Cerebellar nuclear complex (tissue), 1 donor: ENCODE measurements at places on chromosomes 2 and 18.

GRCh38 chr2:188610827-188611226 lies 319.2 kb downstream of the GULP1 start:
- DNase-seq = no peak

- no peak for DNase-seq
Measured at GRCh38 chr18:50582500-50582899, 22.6 kb downstream of the MAPK4 start.

DNA sequence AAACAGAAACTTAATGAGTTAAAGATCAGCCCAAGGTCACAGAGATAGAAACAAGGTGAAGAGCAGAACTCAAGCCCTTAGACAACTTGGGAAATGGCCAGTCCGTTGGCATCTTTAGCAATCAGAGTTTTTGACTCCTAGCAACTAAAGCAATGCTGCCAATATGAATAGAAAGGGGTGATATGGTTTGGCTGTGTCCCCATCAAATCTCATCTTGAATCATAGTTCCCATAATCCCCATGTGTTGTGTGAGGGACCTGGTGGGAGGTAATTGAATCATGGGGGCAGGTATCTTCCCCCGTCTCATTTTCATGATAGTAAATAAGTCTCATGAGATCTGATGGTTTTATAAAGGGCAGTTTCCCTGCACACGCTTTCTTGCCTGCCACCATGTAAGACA lies 170.2 kb downstream of the DDX1 start:
- no peak for DNase-seq

GRCh38 chr2:42755191-42755880 lies 8.6 kb downstream of the OXER1 start:
- no peak for DNase-seq

DNA sequence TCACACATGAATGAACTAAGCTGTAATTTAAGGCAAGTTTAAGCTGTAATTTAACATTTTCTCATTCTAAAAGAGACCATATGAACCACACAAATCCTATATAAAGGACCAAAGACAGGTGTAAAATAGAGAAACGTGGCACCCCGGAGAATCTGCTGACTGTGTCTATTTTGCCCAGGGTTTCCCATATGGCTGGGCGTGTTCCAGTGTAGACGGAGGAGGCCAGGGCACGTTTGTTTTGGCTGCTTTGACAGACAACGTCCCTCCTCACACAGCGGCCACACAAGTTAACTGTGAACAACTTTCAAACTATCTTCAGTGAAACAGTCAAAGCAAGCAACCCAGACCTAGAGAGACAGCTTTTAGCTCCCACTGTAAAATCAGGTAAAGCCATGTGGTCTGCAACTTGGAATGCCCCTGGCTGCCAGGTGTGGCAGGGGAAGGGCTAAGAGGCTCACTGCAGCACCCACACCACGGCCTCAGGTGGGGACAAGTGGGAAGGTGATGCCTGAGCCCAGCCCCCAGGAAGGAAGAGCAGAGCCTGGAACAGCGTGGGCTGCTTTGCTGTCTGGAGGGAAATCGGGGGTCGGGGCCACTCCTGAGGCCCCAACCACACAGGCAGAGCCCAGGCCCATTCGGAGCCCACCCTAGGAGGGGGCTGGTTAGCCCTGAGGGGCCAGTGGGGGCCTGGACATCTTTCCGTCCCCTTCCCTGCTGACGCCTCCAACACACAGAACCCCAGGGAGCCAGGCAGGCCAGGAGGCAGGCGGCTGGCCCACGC lies 40.7 kb downstream of the SLC66A2 start:
- no peak for DNase-seq

DNA sequence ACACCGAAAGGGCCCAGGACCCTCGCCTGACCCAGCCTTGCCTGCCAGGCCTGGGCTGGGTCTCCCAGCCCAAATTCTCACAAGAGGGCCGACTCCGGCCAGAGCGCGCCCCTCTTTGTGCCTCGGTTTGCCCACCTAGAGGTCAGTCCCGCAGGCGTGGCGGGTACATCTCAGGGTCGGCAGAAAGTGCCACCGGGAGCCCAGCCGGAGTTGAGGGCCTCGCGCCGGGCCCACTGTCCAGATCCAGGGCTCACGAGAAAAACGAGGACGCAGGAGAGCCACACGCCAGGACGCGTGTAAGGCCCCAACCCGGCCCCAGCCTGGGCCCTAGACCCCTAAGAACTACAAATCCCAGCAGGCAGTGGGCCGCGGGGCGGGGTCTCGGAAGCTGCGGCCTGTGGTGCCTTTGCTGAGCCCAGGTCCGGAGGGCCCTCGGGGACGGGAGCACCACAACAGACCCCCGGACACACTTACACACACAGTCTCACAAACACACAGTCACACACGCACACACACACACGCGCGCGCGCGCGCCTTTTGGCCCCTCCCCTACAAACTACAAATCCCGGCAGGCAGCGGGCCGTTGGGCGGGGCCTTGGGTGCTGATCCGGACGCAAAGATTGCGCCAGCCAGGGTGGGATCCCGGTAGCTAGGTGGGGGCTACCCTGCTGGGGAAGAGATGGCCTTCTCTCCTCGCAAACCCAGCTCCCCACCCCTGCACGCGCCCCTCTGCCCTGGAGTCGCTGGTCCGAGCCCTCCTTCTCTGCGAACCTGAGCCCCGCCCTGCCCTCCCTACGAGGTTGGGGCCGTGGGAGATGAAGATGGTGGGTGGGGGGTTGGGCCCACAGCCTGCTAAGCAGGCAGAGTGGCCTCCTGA lies at the start of gene SH2D6:
Gene SH2D6, plus strand, starts transcription at position 583 of the 877 bp plus-strand sequence. CDS start 10,752 bp downstream, outside the sequence.
- DNase-seq = peak; percentile 83

- DNase-seq = no peak
Measured at GRCh38 chr2:58541511-58541910, 300.4 kb upstream of the FANCL start.

- DNase-seq = no peak
Measured at GRCh38 chr2:37786191-37786698, 114.8 kb upstream of the CDC42EP3 start.

DNA sequence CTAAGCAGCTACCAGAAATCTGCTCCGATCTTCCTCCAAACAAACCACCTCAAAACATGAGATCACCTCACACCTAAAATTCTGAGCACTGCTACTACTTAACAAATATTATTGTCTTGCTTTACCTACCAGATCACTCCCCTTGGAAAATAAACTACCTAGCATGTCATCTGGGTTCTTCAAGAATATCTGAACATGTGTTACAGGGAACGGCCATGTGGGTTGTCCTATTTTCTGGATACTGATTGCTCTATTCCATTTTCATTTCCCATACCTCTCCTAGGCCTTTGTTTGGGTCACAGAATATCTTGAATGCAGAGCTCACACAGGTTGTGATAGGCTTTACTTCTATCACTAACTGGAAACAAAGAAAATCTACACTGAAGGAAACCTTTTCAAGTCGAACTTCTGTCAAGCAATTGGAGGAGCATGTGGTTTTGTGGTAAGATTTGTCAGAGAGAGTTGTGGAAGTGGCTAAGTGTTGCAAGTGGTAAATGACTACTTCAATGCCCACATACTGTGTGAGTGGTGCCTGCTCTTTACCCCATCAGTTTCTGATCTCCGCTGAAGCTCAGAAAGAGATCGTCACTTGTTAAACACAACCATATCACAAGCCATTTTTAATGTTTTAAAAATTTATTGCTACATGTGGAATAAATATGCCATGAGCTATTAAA lies 739.1 kb upstream of the ZEB2 start:
- no peak for DNase-seq

DNA sequence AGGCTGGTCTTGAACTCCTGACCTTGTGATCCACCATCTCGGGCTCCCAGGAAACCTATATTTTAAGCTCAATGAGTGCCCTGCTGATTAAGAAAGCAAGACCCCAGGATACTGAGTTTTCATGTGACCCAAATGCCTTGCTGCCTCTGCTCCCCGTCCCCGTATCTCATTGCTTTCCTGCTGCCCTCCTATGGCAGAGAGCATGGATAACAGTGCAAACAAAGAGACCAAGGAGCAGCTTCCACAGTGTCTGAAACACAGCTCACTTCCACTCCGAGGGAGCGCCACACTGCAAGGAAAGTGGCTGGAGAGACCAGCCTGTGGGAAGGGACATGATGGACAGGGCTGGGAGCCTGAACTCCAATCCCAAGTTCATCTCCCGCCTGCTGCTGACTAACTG lies 246.8 kb downstream of the TMEM182 start:
- DNase-seq = no peak

DNA sequence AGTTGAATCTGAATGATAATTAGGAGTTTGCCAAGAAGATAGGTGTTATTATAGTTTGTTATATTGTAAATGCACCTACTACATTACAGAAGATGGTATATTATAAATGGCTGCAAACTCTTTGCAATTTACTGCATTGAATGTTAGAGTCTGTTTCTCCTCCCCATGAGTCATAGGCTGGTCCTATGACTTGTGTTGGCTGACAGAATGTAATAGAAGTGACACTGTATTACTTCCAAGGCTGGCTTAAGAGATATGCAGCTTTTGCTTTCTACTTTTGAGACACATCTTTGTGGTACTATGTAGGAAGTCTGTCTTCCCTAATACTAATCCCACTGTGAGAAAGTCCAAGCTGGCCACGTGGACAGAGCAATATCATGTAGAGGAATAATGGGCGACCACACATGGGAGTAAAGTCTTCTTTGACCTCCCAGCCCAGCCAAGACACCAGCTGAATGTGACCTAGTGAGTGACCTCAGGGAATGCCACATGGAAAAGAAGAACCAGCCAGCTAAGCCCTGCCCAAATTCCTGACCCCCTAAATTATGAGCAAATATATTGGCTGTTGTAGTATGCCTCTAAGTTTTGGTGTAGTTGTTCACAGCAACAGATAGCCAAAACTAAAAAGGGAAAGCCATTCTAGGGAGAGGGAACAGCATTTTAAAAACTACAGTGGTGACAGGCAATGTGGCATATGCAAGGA lies 6.8 kb upstream of the DDX1 start:
- no peak for DNase-seq

- DNase-seq = no peak
Measured at GRCh38 chr2:57617318-57617717, 429.3 kb upstream of the VRK2 start.

- no peak for DNase-seq
Measured at GRCh38 chr2:31933066-31933465, 77.7 kb downstream of the MEMO1 start.

DNA sequence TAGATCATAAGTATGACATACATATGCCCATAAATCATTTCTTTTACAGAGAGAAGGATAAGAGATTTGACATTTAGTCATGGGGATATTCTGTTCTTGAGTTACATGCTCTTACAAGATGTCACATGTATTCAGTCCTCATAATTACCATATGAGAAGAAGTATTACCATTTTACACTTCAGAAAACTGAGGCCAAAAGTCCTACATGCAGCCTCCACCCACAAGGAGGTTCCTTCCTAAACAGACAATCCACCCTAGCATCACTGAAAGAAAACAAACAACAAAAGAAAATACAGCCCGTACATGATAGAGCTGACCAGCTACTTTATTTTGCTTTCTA lies 335.1 kb downstream of the SETBP1 start:
- DNase-seq = no peak

DNA sequence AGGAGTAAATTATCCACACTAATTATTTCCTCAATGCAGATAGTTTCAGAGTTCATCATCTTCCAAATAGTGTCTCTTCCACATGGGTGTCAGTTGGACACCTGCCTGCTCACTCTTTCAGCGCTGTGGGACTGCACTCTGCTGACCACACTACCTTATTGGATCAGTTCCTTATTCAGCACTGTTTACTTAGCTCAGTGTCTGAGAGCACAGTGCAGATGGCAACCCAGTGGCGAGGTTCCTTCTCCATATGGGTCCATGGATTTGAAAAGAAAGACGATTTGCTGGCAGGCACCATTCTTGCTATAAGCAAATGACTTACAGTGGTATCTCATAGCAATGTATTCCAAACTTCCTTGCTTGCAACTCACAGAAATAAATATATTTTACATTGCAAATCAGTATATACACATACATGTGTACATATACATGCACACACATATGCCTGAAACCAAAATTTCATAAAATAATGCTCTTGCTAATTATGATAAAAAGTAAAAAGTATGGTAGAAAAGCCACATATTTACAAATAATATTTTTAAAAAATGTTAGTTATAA lies 354.8 kb downstream of the INSIG2 start:
- DNase-seq = no peak

- no peak for DNase-seq
Measured at GRCh38 chr2:19900931-19901441, 797 bp downstream of the TTC32 start.

- no peak for DNase-seq
Measured at GRCh38 chr2:45812011-45812500, 160.6 kb downstream of the PRKCE start.

DNA sequence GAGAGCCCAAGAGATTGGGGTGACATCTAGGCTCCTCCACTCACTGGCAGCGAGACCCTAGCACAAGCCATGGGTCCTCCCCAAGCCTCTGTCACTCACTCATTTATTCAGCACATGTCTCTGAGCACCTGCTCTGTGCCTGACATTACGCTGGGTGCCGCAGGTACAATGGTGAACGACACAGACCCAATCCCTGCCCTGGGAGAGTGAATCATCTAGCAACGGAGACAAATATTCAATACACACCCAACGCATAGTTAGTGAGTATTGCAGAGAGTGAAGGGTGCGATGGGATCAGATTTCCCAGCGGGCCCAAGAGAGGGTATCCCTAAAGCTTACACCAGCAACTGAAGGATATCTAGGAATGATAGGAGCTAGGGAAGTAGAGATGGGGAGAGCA lies 45.5 kb downstream of the ZFP36L2 start:
- DNase-seq = no peak

- no peak for DNase-seq
Measured at GRCh38 chr2:206225435-206226232, 48.8 kb upstream of the ZDBF2 start.

GRCh38 chr2:17426743-17427142 lies 91.5 kb downstream of the RAD51AP2 start:
- no peak for DNase-seq

DNA sequence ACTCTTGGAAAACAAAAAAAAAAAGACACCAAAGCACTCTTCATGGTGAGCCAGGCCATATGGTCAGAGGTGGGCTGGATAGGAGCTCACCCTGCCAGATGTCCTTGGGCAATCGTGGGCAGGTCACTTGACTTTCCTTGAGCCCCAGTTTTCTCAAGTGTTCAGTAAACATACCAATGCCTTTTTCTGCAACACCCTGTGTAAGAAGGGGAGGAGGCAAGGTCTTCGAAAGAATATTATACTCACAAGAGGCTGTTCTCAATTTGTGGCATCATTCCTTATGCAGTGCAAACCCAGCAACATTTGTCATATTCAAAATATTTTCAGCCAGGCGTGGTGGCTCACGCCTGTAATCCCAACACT lies 22.9 kb upstream of the TMEM87B start:
- no peak for DNase-seq

- DNase-seq = no peak
Measured at GRCh38 chr2:101983928-101984327, 7.8 kb upstream of the IL1R2 start.

GRCh38 chr2:42613281-42614064 lies 45.0 kb downstream of the MTA3 start:
- no peak for DNase-seq
